ENCODE measurements at places on chromosomes 7 and 10.

DNA sequence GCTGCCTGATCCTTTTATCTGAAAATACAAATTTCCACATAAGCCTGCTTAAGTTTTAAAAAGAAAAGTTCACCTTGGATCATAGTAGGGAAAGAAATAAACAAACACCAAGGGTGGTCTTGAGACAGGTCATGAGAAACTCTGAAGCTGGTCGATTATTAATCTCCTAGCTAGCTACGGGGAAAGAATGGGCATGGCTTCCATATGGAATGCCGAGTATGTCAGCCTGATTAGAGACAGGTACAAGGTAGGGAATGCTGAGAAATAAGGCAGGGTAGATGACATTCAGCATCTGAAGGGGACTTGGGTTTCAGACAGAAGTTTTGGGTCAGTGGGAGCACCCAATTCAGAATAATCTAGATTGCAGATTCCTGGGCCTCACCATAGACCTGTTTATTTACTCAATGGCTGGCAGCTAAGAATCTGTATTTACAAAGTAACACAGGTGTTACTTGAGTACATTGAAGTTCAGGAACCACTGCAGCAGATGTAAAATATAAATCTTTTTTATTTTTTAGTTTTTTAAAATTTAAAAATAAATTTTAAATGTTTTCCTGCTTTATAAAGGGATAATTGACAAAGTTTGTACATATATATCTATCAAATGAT, 49.0 kb downstream of the SCIN start:
- no peak for DNase-seq

- DNase-seq = no peak
These were observed 76.0 kb downstream of the HGF start for GRCh38 chr7:81693894-81694293.

DNA sequence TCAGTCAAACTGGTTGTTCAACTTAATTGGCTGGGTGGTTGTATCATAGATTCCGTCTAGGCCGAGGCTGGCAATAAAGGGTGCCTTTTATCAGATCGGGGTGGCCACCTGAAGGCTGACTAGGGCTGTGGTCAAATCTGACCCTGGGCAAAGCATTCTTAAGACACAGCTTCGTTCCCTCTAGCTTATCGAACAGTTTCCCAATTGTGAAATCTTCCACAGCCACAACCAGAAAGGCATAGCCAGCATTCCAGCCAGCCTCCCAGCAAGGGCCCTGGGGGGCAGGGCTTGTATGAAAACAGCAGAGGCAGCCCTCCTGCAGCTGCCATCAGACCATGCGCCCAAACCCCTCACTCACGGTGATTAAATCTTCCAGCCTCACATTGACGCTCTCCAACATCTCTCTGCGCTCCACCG, 42.5 kb upstream of the TMEM213 start:
- DNase-seq = no peak

GRCh38 chr7:29019896-29020295, 61.8 kb upstream of the TRIL start:
- DNase-seq = no peak

DNA sequence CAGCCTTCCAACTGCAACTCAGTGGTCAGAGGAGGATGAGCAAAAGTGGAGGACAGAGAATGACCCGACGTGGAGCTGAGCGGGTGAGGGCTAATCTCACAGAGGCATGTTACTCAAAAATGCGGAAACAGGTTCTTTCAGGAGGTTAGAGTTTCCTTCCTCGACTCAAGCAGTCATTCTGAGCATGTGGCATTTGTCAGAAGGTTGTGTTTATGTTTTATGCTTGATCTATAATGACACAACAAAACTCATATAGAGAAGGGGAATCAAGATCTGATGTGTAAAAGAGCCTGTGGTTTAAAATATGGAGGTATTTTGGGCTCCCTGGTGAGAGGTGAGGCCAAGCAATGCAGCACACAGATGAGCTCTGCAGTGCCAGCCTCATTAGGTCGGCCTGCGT, 311.4 kb downstream of the ADARB2 start:
- DNase-seq = no peak

DNA sequence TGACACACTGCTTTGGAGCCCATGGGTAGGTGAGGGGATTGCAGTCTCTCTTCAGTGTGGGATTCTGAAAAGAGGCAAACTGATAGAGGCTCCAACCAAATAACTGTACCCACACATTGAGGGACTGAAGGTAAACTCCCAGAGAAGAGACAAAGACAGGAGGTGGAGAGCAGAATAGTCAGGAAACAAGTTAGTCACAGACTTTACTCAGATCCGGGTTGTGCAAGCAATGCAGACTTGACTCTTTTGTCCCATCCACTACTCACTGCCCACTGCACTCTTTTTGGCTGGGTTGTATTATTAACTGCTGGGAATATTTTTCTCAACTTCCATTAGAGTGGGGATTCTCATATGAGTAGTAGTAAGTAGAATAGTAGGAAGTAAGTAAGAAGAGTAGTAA, 152.7 kb downstream of the NRG3 start:
- DNase-seq = no peak

DNA sequence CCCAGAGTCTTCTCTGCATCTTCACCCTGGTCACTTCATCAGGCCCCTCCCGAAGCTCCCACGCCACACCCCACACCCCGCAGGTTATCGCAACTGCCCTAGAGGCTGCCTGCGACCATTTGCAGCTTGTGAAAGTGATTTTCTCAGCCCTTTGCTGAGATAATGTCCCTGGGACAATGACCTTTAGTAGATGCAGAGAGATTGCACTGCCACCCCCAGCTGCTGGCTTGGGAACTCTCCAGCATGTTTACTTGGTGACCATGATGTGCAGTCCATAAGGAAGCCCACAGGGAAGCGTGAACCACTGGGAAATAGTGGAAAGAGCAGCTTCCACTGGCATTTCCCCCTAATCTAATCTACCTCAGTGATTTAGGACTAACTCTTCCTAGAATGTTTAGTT, 97.3 kb downstream of the WNT2 start:
- DNase-seq = no peak

GRCh38 chr10:113872139-113873030, 17.9 kb downstream of the NHLRC2 start:
- no peak for DNase-seq

- DNase-seq = no peak
These were observed 538.9 kb downstream of the AUTS2 start for GRCh38 chr7:70137126-70137525.

- no peak for DNase-seq
These were observed 160.2 kb downstream of the BICC1 start for GRCh38 chr10:58672845-58673244.

DNA sequence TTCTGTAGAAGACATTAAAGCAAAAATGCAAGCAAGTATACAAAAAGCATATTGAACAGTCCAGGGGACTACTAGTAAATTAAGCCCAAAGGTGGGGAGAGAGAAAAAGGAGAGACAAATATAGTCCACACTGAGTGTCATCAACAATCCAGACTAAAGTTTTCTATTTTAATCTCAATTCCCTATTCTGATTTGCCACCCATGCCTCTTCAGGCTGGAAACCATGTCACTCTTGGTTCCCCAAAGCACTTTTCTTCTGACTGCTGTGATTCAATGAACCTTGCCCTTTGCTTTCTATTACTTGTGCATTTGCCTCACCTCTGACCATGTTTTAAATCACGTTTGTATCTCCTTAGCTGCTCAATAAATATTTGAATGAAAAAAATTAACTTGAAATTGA, 95.3 kb upstream of the AOAH start:
- DNase-seq = no peak

- DNase-seq = no peak
These were observed 406.5 kb upstream of the SHH start for GRCh38 chr7:156218544-156219306.

Measured in activated T-helper 1 cell treated with anti-CD3 and anti-CD28 coated beads, Interleukin-2, amount 50 U/mL, for 16 hours (primary cell).